SK-MEL-5 (cell line): ENCODE measurements at places on chromosomes 3 and 15.

DNA sequence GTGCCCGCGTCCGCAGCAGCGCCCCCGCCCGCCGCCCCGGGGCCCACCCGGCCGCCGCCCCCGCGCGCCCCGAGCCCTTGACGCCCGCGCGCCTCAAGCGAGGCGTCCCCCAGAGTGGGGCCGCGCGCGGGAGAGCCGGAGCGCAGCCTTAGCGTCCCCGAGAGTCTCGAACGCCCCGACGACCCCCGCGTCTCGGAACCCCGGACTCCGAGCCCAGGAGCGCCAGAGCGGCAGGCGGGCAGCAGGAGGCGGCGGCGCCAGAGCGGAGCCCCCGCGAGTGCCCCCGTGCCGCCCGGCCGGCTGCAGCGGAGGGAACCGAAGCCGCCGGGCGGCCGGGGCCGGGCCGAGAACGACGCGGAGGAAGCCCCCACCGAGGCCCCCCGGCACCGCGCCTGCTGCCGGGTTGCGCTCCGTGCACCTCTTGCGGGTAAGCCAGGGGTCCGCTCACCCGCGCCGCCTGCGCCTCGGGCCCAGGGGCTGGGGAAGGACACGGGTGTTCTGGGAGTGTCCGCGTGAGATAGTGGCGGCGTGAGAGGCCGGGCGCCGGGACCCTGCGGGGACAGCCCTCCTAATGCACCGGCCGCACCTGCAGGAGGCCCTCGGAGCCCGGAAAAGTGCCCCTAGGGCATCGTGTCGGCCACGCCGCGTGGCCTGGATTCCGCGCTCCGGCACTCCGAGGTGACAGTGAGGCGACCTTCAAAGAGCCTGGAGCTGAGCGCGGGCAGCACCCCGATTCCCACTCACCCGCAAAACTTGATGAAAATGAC lies 52.0 kb upstream of the ULK4 start:
- DNase-seq = no peak

DNA sequence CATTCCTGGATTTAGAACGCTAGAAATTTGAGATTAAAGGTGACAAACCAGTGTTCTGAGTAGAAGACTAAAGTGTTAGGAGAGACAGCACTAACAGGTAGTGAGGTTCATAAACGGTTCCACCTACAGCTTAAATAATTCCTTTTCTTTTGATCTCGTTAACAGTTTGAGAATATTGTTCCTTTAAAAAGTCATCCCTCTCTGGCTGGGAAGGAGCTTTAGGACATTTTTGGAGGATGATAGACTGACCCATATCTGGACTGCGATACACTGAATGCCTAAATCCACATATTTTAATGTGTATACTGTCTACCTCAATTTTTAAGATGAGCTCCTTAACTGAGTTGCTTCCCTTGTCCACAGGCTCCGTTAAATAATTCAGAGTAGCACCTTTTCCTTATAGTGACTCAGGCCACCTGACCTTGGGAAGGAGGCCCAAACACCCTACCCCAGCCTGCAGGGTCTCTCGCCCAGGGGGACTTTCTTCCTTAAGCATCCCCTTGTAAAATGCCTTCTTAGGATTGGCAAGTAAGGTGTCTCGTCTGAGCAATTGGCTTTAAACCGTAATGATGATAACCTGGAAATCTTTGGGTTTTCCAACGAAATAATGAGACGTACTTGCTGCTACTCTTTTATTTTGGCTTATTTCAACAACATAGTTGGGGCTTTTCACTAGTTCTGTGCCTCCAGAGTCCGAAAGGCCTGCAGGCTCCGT lies 3.3 kb downstream of the TRIM71 start:
- no peak for DNase-seq

DNA sequence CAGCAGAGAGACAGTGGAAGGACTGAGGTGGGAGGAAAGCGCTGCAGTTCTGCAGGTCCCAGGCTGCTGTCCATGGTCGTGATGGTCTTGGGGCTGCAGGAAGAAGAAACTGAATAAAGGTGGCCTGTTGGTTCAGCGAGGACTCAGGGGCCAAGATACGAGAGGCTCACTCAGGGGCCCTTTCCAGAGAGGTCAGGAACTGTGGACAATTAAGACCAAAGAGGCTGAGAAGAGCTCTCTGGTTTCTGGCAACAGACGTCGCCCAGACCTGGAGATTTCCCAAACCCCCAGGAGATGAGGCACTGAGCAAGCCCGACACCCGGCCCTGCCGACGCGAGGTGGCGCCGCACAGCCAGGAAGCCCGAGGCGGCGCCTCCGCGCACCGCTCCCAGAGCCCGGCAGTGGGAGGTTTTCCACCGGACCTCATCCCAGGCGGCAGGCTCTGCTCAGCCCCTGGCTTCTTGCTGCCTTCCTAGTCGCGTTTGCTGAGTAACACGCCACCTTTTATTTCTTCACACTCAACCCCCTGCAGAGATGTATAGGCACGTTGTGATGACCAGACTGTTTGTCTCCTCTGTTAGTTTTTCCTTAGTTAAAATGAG lies 56.4 kb upstream of the ARRDC4 start:
- DNase-seq = peak; percentile 73

- no peak for DNase-seq
Measured at GRCh38 chr3:112486811-112487505, 12.3 kb downstream of the BTLA start.

DNA sequence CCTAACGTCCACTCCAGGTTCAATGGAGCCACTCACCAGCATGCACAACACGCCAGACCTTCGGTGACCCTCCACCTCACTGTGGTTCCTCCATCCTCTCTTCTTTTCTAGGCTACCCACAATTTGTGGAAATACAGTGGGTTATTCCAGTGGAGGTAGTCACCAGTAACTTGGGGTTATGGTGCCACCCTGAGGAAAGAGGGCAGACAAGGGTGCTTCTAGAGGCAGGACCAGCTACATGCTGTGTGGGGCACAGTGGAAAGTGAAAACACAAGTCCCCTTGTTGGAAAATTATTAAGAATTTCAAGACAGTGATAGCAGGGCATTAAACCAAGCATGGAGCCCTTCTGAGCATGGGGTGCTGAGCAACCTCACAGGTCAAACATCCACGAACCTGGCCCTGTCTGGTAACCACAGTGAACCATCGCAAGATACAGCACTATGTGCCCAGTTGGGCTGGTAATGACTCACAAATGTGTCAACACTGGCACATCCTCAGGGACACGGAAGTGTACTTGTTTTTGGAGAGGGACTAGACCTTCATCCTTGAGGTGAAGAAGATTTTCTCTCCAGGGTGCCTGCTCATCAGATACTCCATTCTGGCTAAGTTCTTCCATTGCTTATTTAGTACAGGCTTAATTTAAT lies 166.7 kb downstream of the STT3B start:
- no peak for DNase-seq

DNA sequence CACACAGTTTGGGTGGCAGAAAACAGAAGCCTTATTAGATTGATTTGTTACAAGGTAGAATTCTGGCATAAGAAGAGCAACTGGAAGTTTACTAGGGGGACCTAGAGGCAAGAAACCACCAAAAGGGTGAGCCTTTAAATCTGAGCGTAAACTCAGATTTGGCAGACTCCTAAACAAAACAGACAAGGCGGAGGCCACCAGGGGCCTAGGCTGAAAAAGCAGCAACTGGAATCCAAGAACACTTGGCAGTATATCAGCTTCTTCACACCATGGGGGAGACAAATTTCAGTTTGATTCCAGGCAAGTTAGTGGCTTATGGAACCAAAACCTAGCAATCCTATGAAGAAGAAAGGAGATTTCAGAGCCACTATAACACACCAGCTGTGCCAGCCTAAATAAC lies 220.0 kb downstream of the C3orf38 start:
- DNase-seq = no peak

DNA sequence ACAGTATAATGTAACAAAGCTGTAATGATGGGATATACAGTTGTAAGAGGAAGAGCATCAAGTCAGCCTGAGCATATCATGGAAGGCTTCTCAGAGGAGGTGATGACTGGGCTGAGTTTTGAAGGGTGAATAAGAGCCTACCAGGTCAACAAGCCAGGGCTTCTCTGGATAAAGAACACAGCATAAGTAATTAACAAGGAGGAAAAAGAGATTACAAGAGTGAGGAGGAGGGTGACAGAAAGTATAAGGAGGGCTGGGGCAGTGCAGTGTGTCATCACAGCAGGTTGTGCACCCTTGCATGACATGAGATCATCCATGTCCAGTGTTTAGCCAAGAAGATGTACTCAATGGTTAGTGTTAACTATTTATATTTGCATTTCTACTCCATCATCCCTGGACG lies 16.9 kb upstream of the SPATA12 start:
- DNase-seq = no peak

- DNase-seq = no peak
Measured at GRCh38 chr3:54564374-54564925, 363.4 kb downstream of the LRTM1 start.

DNA sequence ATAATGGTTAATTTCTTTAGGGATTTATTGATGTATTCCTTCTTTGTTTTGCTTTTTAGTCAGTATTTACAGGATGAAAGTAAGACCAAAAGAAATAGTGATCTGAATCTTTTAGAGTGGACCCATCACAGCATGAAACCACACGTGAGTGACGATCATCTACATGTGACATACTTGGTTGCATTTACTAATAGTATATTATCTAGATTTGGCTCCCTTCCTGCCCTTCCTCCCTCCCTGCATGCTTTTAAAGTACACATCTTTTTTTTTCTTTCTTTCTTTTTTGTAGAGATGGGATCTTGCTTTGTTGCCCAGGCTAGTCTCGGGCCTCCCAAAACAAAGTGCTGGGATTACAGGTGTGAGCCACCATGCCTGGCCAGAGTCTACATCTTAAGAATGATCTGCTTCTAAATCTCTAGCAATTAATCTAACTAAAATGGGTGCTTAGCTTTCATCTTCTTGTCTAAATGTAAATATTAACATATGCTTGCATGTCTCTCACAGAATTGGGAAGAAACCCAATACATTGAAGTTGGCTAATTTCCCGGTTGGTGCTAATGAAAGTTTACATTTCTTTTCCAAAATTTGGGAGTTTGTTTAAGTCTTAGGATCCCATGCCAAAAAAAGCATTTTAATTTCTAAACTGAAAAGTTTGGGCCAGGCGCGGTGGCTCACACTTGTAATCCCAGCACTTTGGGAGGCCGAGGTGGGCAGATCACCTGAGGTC lies 38.0 kb downstream of the SENP2 start:
- no peak for DNase-seq

DNA sequence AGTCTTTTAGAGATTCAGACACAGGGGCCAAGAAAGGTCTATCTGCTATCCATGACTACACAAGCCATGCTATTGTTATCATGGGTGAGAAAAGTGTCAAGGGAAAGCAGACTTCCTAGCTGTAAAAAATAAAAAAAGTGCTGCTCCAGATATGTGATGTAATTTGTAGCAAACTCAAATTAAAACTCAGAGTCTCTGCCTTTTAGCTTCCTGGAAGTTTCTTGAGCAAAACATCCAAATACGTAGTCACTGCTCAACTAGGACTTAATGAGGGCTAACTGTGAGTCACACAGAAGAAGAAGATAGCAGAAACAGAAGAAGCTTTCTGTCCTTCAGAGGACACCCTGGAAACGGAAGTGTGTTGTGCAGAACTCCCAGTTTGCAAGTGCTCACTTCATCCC lies 393.4 kb upstream of the NR2F2 start:
- DNase-seq = no peak

DNA sequence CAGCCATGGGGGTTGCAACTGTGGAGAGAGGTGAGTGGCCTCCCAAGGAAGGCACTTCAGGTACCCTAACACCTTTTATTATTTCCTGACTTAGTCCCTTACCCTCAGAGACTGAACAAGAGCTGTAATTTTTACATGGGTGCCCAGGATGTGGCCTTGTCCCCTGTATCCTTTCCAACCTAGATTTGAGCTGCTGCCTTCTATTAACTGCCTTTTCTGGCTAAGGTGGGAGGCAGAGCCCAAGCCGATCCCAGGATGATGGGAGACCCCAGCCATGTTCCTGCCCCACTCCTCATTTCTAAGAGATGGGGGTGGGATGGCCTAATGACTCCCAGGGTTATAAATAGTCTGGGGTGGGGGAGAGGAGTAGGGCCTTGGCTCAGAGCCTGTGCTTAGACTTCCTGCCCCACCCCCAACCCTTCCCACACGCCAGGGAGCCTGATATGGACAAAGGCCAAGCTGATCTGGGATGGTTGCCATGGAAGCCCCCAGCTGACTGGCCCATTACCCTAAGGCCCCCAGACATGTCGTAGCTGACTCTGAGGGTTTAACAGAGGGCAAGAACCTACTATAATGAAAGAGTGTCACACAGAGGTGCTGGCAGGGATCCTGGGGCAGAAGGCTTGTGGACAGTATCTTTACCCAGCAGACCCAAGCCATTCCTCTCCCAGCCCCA lies 1.9 kb downstream of the KLHDC8B start:
- DNase-seq = peak; percentile 15

DNA sequence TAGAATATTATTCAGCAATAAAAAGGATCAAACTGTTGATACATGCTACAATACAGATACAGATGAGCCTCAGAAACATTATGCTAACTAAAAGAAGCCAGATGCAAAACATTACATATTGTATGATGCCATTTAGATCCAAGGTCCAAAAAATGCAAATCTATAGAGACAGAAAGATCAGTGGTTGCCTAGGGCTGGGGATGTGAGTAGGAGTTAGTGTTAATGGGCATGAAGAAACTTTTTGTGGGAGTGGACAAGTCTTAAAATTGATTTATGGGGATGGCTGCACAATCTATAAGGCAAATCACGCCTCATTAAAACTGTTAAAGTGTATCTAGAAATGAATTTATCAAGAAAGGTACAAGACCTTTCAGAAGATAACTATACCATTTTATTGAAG lies 45.0 kb downstream of the EHHADH start:
- DNase-seq = peak; percentile 15

- no peak for DNase-seq
Measured at GRCh38 chr3:117485841-117486240, 776.3 kb downstream of the TUSC7 start.

DNA sequence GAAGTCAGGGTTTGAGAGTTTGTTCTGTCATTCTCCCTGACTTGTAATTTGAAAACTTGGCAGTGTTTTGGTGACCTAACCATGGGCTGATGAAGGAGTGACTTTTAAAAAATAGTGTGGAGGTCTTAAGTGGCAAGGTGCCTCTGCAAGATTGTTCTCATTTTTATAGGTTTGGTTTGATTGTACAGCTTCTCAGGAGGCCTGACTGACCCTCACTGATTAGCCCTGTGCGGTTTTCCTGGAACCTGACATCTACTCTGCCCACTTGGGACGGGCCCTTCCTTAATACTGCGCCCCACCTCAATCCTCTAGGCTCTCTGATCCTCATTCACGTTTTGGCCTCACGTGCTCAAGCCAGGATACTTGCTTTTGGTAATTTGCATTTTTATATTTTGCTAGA lies 2.8 kb downstream of the UBE2E1 start:
- DNase-seq = no peak

- no peak for DNase-seq
Measured at GRCh38 chr3:15979495-15979894, 181.7 kb upstream of the ANKRD28 start.
